ENCODE measurements at places on chromosomes 12 and 14.

GRCh38 chr12:5770727-5771126, 174.3 kb downstream of the ANO2 start:
- H3K36me3 ChIP-seq, result no peaks in the 10 kb centered on the region
- no peaks in the 10 kb centered on the region for H3K27me3 ChIP-seq
- DNase-seq, result no peak
- peaks cover 24% of the 10 kb centered on the region for H3K4me1 ChIP-seq
- H3K27ac ChIP-seq, result no peak overlapping the region

DNA sequence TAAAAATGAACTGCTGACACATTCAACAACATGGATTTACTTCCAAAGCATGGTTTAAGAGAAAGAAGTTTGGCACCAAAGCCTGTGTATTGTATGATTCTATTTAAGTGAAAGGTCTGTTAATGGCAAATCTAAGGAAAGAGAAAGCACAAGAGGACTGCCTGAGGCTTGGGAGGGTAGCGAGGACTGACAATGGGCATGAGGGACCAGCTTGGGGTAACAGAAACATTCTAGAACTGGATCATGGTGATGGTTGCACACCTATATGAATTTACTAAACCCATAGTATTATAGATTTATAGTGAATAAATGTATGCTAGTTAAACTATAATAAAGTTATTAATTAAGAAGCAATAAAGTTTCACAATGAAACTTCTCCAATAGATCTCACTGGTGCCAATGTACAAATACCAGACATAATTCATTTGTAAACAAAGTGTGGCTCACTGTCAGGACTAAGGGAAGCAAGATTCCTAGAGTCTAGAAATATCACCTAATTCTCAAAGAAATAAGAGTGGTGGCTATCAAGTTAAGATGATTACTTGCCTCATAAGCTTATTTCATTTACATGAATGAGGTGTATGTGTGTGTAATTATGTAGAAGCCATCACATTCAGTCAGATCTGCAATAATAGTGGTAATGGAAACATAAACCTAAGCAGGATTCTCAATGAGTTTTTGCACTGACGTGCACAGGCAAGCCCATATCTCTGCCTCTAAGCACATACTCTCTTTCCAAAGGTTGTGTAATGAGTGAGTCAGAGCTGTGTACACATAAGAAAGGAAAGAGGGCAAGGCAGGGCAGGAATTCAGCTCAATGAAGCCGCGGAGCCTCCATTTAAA, 353.4 kb downstream of the KCNH5 start:
- H3K27me3 ChIP-seq, result no peaks in the 10 kb centered on the region
- no peaks in the 10 kb centered on the region for H3K4me1 ChIP-seq
- no peak overlapping the region for H3K4me3 ChIP-seq
- H3K27ac ChIP-seq, result no peak overlapping the region

DNA sequence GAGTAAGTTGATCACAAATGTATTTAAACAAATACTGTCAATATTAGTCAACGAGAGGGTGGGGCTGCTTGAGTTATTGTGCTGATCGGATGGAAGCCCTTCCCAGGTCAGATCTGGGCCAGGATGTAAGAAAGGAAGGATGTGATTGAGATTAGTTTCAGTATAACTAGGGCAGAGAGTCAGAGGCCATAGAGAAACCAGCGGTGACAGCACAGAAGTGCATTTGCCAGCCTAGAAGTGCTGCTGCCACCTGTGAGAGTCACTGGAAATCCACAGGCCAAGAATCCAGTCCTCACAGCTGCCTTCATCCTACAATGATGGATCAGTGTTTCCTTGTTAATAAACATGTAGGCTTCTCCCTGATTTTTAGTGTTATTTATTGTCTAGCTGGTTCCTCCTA, 9.8 kb upstream of the FERMT2 start:
- H3K27me3 ChIP-seq, result no peaks in the 10 kb centered on the region
- no peaks in the 10 kb centered on the region for H3K36me3 ChIP-seq
- DNase-seq, result no peak
- no peak overlapping the region for H3K4me3 ChIP-seq
- peaks cover 4% of the 10 kb centered on the region for H3K4me1 ChIP-seq

GRCh38 chr12:47527816-47528215, 178.0 kb downstream of the RPAP3 start:
- no peak overlapping the region for H3K4me3 ChIP-seq
- no peaks in the 10 kb centered on the region for H3K4me1 ChIP-seq
- no peaks in the 10 kb centered on the region for H3K27me3 ChIP-seq
- no peak overlapping the region for H3K27ac ChIP-seq

DNA sequence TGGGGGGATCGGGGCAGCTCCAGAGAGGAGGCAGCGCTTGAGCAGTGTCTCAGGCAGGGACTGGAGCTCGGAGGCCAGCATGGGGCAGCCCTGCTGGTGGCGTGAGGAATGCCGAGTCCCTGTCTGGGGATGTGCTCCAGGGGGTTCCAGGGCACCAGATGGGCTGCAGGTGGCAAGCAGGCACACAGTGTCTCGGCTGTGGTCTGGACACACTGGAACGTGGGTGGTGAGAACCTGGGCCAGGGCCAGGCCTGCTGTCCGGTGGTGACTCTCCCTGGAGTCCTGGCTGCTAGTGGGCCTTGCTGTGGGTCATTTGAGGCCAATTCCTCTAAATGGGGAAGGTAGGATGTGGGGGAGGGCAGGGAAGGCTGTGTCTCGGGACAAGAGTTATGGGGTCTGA, 199.4 kb upstream of the RTL1 start:
- H3K27me3 ChIP-seq, result no peaks in the 10 kb centered on the region
- H3K36me3 ChIP-seq, result no peaks in the 10 kb centered on the region
- H3K4me1 ChIP-seq, result no peaks in the 10 kb centered on the region
- no peak for DNase-seq

GRCh38 chr12:39824505-39825212, 205.1 kb upstream of the ABCD2 start:
- H3K4me1 ChIP-seq, result no peaks in the 10 kb centered on the region
- H3K4me3 ChIP-seq, result no peak overlapping the region
- H3K36me3 ChIP-seq, result no peaks in the 10 kb centered on the region
- H3K27me3 ChIP-seq, result no peaks in the 10 kb centered on the region

- no peak overlapping the region for H3K4me3 ChIP-seq
- H3K27ac ChIP-seq, result no peak overlapping the region
- H3K27me3 ChIP-seq, result no peaks in the 10 kb centered on the region
- H3K4me1 ChIP-seq, result peaks cover 4% of the 10 kb centered on the region
These were observed 33.7 kb downstream of the RASSF8 start for GRCh38 chr12:25992026-25992782.

- DNase-seq, result peak; percentile 22
These were observed 86.6 kb downstream of the KDM2B start for GRCh38 chr12:121494093-121494787.

GRCh38 chr12:8018666-8019581, 13.6 kb upstream of the FOXJ2 start:
- H3K4me1 ChIP-seq, result peaks cover 6% of the 10 kb centered on the region
- peak overlapping the region; percentile 26 for H3K4me3 ChIP-seq
- no peak for DNase-seq
- H3K27me3 ChIP-seq, result peaks cover 31% of the 10 kb centered on the region

DNA sequence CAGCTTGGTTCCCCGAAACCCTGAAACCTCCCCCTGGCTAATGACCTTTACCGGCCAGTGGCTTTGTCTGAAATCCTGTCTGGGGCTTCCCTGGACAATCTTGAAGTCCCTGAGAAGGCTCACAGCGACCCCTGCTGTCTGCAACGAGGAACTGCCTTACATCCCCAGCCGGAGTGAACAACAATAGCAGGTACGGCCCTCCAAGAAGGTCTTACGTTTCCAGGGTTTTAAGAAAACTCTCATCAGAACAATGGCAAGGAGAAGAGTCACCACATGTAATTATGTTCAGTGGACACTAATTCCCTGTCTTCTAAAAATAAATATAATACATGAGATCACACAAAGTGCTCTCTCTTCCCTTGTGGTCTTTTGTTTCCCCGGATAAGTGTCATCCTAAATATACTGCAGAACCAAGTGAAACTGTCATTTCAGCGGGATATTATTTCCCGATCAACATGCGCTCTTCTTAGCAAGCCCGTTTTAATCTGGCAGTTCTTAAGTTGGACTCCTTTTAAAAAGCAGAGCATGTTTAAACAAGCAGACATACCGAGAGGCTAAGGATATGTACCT, 53.3 kb downstream of the RBM19 start:
- H3K27ac ChIP-seq, result no peak overlapping the region
- H3K4me1 ChIP-seq, result no peaks in the 10 kb centered on the region
- H3K36me3 ChIP-seq, result peaks cover 68% of the 10 kb centered on the region

DNA sequence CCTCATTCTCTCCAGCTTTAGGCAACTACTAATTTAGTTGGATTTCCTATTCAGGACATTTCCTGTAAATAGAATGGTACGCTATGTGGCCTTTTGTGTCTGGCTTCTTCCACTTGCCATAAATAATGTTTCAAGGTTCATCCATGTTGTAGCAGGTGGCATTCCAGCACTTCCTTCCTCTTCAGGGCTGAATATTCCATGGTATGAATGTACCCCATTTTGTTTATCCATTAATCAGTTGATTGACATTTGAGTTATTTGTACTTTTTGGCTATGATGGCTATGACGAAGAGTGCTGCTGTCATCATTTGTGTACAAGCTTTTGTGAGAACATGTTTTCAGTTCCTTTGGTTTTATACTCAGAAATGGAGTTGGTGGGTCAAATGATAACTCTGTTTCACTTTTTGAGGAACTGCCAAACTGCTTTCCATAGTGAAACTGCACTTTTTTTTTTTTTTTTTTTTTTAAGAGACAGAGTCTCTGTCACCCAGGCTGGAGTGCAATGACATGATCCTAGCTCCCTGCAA, 6.5 kb upstream of the CDK2AP1 start:
- H3K27me3 ChIP-seq, result no peaks in the 10 kb centered on the region
- no peak overlapping the region for H3K4me3 ChIP-seq
- H3K27ac ChIP-seq, result peak overlapping the region; percentile 51
- H3K36me3 ChIP-seq, result no peaks in the 10 kb centered on the region
- no peaks in the 10 kb centered on the region for H3K4me1 ChIP-seq

DNA sequence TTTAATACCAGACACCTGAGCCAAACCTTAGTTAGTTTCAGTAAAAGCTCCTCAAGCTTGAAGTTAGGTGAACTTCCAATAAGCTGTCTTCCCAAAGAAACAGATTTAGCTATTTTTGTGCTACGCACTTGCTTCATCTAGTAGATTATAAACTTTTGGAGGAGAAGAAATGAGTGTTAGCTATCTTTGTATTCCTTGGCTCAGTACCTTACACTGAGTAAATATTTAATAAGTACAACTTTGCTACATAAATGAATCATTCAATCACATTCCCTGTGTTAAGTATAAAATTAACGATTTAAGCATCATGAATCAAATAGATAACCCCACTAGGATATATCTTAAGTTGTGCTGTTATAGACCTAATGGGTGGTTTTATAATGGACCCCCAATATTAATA, 307.0 kb downstream of the PCNX1 start:
- H3K27ac ChIP-seq, result no peak overlapping the region
- no peak for DNase-seq
- peaks cover 3% of the 10 kb centered on the region for H3K4me1 ChIP-seq
- H3K4me3 ChIP-seq, result no peak overlapping the region
- no peaks in the 10 kb centered on the region for H3K36me3 ChIP-seq

DNA sequence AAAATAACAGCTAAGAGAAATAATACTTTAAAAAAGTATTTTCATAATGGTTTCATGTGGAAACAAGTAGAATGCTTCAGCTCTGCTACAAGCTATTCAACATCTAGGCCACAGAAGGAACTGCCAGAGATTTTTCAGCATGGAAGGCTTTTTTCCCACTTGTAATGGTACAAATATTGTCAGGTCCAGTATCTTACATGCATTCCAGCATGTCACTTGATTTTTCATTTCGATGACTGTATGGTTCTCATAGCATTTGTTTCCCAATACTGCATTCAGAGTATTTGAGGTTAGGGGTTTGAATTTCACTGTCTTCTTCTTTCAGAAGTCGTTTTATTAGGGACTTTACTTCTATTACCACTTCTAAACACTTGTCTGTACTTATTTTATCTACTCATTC, 1701.5 kb upstream of the FLRT2 start:
- H3K27ac ChIP-seq, result no peak overlapping the region
- H3K4me1 ChIP-seq, result peaks cover 4% of the 10 kb centered on the region
- no peak for DNase-seq

- H3K4me3 ChIP-seq, result no peak overlapping the region
- H3K4me1 ChIP-seq, result peaks cover 25% of the 10 kb centered on the region
- no peak overlapping the region for H3K27ac ChIP-seq
- DNase-seq, result no peak
- no peaks in the 10 kb centered on the region for H3K36me3 ChIP-seq
These were observed 16.7 kb upstream of the FAIM2 start for GRCh38 chr12:49920241-49920914.

All from muscle of leg (tissue), 16 donors.